ENCODE measurements at places on chromosomes 7 and 10.

- DNase-seq: no peak
Observed at GRCh38 chr10:72480861-72481260, 126.1 kb upstream of the DNAJB12 start.

GRCh38 chr10:48695636-48696534, 11.2 kb downstream of the WDFY4 start:
- DNase-seq: no peak

GRCh38 chr7:37516664-37517063, 68.0 kb upstream of the ELMO1 start:
- DNase-seq: no peak

- DNase-seq: no peak
Observed at GRCh38 chr10:119970107-119970506, 77.6 kb downstream of the SEC23IP start.

- DNase-seq: no peak
Observed at GRCh38 chr7:139321071-139321745, 19.9 kb upstream of the FMC1 start.

DNA sequence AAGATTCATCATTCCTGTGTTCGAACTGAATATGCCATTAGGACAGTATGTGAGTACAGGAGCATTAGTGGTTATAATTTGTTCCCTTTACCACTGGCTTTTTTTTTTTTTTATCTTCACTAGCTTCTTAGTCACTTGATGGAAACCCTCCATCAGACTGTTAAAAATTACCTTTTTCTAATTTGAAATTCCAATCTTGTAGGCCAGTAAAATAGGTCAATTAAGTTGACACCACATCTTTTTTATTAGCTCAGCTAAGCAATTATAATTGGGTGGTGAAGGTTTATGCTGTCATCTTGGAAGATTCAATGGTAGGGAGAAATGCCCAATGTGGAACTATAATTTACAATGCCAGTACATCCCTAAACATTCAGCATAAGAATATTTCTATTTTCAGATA, 6.1 kb downstream of the NRCAM start:
- DNase-seq: no peak

DNA sequence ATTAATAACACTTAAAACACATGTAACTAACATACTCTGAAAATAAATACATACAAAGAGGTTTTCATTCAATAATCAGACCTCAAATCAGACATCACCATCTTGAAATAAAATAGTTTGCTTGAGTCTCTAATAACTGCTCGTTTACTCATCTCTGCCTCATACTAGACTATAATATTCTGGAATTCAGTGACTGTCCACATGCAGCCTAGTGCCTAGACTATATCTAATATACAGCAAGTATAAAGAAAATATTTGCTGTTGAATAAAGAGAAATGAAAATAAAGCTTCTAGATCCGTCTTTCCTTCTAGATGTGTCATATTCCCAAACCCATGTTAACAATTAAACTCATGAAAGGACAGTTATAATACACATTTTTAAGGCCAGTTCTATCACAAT, 236.3 kb upstream of the LRRN3 start:
- DNase-seq: no peak

DNA sequence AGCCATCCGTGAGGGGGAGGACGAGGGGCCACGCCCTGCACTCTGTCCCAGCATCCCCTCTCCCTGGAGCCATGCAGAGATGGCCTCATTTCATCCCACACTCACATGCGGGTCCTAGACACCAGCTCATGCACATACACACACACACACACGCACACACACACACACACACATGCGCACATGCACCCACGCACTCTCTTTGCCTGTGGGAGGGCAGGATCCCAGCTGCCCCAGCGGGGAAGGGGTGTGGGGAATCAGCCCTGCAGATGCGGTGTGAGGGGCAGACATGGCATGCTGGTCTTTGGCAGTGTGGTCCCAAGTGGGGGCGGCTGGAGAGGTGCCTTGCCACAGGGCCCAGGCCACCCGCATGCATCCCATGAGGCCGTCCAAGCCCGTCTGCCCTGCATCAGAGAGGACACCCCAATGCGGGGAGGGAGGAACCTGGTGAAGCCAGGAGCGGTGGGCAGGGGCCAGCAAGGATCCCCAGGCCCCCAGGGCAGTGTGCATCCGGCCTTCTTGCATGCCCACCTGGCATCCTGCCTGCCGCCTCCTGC, 68.1 kb downstream of the LHPP start:
- DNase-seq: no peak

DNA sequence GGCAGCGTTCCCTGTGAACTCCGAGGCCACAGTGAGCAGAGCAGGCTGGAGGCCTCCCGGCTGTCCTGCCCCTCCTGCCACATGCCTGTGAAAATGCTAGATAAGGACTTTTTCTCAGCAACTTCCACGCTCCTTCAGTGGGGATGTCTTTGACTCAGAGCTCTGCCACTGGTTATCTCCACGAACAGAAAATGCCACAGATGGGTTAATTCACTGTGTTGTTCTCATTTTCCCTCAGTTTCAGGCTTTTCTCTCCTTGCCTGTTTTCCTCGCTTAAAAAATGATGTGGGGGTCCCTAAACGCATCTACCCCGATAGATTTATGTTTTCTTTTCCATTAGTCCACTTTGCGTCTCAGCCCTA, 51.3 kb downstream of the IKZF1 start:
- DNase-seq: no peak

GRCh38 chr10:55782181-55782580, 578.9 kb downstream of the ZWINT start:
- DNase-seq: no peak

DNA sequence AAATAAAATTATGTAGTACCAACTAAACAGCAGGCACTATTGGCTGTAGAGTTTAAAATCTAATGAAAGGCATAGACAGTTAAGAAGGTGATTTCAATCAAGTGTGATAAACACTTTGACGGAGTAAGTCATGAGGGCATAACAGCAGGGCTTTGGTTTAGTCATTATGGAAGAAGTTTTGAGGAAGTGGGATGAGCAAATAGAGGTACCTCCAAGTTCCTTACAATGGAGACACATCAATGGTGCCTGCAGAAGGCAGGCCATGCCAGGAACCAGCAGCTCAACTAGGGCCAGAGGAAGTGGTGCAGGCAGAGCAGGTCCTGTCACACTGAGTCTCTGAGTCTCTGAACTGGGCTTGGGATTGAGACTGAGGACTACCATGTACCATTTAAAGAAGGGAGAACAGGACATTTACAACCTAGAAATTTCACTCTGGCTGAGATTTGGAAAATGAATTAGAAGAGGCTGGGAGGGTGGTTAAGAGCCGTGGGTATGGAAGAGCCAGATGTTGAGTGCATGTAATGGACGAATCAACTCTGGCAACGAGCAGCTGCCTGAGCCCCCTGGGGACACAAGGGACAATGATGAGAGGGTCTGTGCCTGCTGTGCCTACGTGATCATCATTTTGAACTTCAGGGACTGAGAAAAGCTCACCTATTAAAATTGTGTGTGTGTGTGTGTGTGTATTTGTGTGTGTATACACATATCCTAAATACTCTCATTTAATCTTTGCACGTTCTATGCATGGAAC, 208.7 kb upstream of the POM121L12 start:
- DNase-seq: no peak

DNA sequence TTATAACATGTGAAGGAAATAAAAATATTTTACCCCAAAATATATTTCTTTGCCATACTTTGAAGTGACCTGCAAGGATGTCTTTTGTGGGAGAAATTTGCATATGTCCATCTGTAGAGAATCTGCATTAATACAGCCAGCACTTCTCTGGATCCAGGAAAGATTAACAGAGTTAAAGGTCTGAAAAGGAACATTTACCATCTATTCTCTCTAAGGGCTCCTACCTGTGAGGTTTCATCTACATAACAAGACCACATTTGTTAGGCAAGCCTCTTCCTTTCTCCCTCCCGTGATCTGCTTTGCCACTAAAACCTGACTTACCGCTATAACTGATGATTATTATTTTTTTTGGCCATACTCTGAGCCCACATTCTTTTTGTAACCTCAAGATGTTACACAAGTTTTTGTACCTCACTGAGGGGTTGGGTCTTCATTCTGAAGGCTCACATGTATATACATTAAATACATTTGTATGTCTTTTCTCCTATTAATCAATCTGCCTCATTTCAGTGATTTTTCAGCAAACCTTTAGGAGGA, 129.4 kb downstream of the AKR1D1 start:
- DNase-seq: no peak

- DNase-seq: no peak
Observed at GRCh38 chr7:43694399-43694748, 34.9 kb downstream of the COA1 start.

GRCh38 chr7:102085218-102085772, 201.4 kb upstream of the SH2B2 start:
- no peak for DNase-seq

DNA sequence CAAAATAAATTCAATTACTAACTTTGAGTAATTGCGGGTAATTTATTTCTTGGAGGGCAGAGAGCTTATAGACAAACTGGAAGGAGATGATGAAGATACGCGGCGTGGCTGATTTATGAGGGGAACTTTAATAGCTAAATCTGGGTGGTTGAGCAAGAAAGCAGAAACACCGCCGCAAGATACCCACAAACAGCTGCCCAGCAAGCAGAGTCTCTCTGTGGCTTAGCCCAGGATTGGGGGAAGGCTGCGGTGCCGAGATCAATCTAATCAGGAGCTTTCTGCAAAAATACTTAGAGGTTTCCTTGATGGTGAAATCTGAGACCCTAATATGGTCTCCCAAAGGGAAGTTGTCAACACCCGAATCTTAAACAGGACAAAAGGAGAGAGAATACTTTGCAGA, 94.9 kb upstream of the MGMT start:
- DNase-seq: no peak

DNA sequence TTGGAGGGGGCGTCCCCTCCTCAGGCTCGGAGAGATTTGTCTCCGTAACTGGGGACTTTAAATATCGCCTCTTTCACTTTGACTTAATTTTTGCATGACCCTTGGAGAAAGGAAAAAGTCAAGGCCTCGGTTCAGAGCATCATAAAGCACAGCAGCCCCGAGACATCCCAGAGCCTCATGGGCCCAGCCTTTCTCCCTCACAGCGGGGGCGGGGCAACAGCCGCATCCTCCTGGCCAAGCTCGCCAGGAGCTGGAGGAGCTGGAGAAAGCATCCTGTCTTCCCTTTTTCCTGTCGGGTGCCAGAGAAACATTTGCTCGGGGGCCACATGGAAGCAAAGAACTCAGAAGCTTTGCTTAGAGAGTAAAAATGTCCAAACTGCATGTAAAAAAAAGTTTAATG, 43.6 kb upstream of the DPYSL4 start:
- DNase-seq: no peak

DNA sequence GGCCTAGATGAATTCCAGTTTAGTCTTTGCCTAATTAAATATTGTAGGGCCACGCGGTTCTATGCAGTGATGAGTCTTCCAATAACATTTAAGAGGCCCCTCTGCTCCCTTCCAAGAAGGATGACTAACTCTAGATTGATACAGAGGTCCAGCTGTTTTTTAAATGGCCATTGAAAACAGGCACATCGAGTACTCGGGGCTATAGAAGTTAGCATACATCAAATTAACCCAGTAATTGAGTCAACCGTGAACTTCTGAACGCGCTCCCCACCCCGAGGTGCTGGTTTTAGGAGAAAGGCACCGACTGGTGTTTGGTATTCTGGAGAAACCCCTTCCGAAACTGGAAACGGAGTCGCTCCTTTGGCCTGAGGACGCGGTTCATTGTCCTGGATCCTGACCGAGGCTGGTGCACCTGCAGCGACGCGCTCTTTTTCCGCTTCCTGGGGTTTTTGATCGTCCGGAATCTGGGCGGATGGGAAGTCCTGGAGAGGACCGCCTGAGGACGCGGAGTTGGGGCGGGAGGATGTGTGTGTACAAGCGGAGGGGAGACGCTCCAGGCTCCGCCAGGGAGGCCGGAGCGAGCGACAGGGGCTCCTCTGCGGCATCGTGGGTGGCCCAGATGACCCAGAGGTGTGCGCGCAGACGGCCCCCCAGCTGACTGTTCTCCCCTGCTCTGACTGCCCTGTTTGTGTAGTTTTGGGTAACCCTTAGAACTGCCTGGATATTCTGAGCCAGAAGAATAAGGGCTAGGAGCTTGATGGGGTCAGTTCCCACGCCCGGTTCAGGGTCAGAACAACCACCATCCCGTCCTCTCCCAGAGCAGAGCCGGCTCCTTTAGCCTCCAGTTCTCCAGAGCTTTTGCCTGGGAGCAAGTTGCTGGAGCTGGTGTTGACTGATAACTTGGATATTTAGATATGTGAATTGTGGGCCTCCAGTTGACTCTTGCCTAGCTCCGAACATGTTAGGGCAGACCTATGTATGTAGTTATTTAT, 711 bp downstream of the FAM221A start:
- no peak for DNase-seq

DNA sequence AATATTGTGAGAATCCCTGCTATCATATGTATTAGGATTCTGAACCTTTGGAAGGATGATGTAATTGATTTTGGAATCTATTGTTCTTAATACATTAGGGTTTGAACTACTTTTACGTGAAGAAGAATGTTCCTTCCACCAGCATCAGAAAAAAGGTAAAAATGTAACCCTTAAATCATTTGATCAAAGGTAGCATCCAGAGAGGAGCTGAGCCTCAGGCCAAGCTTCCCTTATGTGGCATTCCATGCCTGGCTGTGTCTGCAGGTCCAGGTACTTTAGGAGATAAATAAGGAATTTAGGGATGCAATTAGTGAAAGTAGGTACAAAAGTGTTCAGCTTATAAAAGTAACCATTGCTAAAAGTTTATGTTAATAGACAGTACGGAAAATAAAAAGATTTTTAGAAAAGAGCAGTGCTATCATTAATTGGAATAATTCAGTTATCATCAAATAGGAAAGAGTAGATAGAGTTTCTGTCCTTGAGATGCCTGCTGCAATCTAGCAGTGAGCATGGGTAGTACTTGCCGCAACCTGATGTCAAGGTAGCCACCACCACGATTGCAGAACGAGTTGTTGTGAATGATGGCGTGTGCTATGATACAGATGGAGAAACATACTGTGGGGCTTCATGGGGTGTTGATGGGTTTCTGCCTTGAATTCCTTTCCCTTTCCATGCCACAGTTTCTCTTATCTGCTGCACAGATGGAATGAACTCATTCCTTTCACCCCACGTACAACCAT, 228.8 kb downstream of the GATA3 start:
- DNase-seq: no peak

- DNase-seq: no peak
Observed at GRCh38 chr7:122182081-122182480, 38.0 kb upstream of the AASS start.

DNA sequence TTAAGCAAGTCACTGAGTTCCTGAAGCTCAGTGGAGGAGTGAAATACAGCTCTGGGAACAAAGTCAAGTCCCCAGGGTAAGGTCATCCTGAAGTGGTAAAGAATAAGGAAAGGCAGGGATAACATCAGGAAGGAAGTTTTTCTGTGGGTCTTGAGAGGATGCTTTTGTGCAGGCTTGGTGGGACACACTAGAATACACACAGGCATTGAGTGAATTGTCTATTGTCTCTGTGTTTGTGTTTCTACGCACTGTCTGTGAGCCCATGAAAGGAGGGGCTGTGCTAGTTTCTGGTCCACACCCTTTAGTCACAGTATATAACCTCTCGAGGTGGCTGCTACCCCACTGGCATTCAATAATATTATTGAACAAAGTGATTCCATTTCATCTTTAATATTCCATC, 95.8 kb upstream of the ABCB5 start:
- no peak for DNase-seq

GRCh38 chr10:77204171-77204570, 433.4 kb downstream of the KCNMA1 start:
- no peak for DNase-seq

GRCh38 chr7:26372249-26372648, 80.6 kb downstream of the SNX10 start:
- no peak for DNase-seq

- no peak for DNase-seq
Observed at GRCh38 chr7:2983586-2983985, 60.1 kb downstream of the CARD11 start.

Data from stimulated activated CD8-positive, alpha-beta memory T cell treated with anti-CD3 and anti-CD28 coated beads, Interleukin-15, amount 100 ng/mL, for 4 hours (primary cell).